Breast epithelium (tissue), 4 donors: ENCODE measurements at places on chromosomes 5 and 9. TPM values are rescaled to one million over a fixed set of nuclear protein-coding genes. Genes with fewer than 3 reads are reported as not detected.

DNA sequence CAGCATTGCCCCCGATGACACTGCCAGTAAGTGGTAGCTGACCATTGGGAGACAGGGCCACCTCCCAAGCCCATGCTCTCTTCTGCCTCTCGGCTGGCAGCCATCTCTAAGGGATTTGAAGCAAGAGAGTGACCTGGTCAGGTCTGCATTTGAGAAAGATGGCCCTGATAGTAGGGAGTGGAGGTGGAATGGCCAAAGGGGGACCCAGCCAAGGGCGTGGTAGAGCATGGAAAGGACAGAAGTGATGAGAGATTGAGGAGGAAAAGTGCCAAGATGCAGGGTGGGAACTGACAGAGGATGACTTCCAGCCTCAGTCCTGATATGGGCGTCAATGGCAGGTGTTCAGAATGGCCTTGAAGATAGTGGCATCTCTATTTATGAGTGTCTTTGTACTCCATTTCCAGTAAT lies 9.0 kb downstream of the ABL1 start:
- no peak for DNase-seq

MEGF10 gene
- total RNA-seq = 2.3 TPM

DNA sequence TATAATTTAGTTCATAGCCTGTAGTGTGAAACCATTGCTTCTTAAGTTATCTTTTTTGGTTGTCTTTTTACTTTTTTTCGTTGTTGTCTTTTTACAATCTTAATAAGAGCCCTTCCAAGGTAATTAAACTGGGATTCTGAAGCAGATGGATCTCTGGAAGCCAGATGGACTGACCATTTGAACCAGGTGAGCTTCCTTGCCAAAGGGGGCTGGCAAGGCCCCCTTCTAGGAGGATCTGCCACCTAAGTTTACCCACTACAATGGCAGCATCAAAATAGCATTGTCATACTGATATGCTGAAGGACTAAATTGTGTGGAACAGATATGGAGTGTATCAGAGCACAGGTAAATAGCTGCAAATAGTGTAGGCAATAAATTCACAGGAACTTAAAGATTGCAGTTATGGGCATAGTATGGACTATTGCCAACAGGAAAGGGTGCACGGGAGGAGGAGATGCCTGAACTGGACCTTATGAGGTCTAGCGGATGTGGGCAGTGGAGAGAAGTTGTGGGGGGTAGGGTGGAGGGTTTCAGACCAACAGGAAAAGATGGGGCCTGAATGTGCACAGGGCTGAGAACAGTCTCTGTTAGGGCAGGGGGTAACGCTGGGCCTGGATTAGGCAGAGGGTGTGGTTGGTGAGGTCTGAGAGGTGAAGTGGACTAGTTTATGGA lies 61.5 kb upstream of the CTXN3 start:
- DNase-seq = no peak

MTAP gene
- total RNA-seq = 20.8 TPM

DNA sequence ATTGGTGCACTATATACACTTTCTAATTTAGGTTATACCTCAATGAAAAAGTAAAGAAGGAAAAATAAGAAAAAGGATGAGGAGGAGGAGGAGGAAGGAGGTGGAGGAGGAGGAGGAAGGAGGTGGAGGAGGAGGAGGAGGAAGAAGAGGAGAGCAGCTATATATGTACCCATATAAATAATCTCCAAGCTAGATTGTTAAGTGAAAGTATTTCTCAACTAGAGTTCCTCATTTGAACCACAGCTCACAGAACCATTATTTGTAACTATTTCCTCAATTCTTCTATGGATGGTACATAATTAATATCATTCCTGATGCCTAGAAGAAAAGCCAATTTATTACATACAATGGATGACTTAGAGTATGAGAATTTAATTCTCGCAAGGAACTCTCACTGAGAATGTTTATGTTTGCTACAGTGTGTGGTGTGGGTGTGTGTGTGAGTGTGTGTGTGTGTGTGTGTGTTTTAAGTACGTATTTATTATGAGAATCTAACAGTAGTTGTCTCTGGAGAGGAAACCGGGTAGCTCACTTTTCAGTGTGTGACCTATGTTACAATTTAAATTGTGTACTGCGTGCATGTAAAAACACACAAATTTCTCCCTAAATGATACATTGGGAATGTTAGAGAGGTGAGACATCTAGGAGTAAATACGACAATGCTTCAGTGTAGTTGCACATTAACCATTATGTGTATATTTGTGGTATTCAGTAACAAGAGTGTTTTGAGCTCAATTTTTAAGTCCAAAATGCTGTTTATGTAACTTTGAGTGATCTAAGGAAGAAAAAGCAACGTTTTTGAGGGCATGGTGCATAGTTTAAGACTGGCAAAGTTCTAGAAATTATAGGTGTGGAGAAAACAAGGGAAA lies 20.2 kb upstream of the NREP start:
- no peak for DNase-seq

DNA sequence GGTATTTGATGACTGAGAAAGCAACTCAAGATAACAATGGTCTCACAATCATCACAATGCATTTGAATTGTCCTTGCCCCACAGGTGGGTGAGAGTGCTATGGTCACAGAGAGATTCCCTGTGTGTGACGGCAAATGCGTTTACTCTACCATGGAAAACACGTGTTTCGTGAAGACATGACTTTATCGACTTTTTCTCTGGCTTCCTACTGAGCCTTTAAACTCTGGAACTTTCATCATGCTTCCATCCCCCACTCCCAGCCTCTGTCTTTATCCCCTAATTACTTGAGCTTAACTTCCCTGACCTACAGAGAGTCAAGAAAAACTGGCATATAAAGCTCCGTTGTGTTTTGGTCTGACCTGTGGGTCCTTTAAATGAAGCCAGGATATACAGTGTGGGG lies 414.1 kb upstream of the CLINT1 start:
- DNase-seq = no peak

DNA sequence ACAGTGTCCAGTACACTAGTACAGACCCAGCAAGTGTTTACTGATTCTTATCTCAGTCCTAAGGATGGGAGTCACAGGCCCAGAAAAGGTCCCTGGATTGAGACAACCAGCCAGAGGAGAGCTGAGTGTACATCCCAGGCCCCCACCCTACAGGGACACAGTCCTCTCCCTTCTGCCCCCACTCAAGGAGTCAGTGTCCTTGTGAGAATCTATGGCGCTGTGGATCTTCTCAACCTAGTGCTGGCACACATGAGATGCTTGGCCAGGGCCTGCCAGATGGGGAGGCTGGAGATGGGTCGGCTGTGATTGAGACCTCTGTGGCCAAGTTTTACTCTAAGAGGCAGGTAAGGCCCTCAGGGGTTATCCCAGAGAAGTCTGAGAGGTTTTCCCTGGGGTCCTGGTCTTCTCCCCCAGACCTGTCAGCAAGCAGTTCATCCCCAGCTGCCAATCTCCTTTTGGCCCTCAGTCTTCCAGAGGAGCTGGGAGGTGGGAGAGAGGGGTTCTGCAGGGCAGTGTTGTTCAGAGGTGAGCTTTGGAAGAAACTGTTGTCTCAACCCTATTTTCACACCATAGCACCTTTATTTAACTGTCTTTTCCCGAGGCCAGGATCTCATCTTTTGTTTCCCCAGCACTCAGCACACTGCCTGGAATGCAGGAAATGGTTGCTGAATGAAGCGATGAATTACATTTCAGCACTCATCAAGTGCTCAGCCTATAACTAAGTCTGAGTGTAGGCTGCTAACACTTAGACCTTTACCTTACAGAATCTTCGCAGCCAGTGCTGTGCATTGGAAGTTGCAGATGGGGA lies 3.2 kb upstream of the NSD1 start:
- DNase-seq = no peak

DNA sequence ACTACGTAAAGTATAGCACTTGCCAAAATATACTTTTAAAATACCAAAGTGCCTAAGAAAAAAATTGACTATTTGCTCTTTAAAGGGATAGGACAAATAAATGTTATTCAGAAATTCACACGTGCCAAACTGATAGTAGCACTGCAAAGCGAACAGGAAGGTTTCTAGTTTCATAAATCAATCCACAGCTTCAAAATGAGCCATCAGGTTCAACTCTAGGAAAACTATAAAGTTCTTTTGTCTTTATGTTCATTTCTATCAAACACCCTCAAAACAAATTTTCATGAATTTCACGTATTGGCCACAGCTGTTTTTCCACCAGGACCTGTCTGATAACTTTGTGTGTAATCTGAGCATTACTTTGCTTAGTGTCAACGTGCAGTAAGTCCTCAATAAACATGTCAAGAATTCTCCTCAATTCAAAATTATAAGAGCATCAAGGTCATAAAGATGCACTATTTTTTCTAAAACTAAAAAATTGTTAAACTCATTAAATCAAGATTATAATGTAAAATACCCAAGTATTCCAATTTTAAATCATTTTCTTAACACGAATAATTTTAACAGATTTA lies 3.0 kb downstream of the RNF130 start:
- DNase-seq = no peak

WDR38 gene
- total RNA-seq = not detected

DNA sequence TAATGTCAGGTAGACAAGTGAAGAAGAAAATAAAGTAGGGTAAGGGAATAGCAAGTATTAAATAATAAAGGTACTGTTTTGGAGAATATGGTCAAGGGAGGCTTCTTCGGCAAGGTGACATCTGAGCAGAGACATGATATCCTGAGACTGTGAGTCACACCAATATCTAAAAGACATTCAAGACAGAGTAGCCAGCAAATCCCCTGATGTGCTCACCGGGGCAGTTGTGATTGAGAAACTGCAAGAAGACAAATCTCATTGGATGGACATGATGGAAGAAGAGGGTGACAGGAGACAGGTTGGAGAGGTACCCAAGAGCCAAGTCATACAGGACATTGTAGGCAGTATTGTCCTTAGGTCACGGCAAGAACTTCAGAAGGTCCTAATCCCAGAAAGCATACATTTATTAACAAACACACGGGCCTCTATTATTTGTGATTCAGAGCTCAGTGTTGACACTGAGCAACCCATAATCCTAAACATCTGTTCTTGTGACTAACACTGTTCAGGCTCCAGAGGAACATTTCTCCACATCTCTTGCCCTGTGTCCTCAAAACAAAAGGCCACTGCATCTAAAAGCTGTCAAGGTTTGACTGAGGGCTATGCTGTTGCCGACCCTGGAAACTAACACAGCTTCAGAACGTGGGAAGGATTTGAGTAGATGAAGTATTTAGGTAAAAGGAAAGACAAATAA lies 258.7 kb upstream of the CLINT1 start:
- no peak for DNase-seq

GRCh38 chr5:112948458-112948857 lies 26.4 kb upstream of the REEP5 start:
- no peak for DNase-seq

GLRA1 gene
- not detected for total RNA-seq

DNA sequence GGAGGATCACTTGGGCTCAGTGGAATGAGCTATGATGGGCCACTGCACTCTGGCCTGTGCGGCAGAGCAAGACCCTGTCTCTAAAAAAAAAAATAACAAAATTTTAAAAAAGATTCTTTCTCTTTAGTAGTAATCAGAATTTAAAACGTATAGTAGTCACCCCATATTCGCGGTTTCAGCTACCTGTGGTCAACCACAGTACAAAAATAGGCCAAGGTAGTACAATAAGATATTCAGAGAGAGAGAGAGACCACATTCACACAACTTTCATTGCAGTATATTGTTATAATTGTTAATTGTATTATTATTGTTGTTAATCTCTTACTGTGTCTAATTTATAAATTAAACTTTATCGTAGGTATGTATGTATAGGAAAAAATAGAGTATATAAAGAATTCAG lies 18.7 kb downstream of the INIP start:
- no peak for DNase-seq
